ENCODE measurements at places on chromosomes 7 and 10.

DNA sequence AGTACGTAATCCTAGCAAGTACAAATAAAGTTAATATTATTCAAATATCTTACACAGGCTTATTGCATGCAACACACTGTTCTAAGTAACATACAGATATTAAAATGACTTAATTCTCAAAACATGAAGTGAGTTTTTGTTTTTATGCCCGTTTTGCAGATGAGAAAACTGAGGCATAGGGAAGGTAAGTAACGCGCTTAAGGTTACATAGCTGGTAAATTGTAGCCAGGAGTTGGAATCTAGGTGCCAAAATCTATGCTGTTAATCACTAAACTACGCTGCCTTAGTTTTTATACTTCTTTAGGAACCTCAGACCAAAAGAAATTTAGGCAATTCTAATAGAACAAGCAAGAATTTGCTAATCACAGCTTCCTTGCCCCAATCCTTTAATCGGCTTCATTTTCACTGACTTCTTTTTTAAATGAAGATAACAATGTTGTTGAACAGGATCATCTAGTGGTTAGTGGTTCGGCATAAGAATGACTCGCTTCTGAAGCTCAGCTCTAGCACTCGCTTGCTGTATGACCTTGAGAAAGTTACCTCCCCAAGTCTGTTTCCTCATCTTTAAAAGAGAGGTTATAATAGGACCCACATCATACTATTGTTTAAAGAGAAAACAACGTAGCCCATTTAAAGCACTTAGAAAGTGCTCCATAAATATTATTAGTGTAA lies 1.0 kb upstream of the LRRTM3 start:
- no peak for DNase-seq

GRCh38 chr7:28958235-28958979 lies at the start of gene TRIL:
Gene TRIL (minus strand): TSS chr7:28958330. CDS start chr7:28958046, 284 bp downstream.
- DNase-seq: no peak

- DNase-seq: no peak
These were observed 60.1 kb upstream of the SAMD8 start for GRCh38 chr10:75051308-75051707.

GRCh38 chr10:124493214-124493882 lies 31.7 kb downstream of the LHPP start:
- DNase-seq: no peak

DNA sequence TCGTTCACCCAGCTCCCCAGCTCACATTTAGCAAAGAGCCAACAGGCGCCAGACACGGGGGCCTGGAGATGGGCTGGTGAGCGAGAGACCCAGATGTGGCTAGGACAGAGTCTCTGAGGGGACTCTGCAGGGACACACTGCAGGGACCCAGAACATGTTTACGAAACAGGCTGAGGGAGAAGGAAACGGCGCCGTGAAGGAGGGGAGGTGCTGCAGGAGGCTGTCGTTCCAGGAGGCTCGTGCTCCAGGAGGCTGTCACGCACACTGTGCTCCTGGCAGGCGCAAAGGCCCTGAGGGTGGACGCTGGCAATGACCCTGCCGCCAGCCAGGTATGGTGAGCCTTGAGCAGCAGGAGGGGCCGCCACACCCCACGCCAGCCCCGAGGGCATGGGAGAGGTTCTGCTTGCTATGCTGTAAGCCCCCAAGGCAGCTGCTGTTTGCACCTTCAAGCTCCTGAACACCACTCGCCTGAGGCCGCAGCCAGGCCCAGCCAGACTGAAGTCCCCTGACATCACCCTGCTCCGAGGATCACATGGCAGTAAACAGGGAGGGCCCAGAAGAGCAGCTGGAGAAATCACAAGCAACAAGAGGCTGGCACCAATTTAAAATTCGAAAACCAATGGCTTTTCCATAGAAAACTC lies 27.3 kb downstream of the ADAP1 start:
- DNase-seq: no peak

- DNase-seq: no peak
These were observed 6.6 kb upstream of the SGPL1 start for GRCh38 chr10:70809011-70809611.

DNA sequence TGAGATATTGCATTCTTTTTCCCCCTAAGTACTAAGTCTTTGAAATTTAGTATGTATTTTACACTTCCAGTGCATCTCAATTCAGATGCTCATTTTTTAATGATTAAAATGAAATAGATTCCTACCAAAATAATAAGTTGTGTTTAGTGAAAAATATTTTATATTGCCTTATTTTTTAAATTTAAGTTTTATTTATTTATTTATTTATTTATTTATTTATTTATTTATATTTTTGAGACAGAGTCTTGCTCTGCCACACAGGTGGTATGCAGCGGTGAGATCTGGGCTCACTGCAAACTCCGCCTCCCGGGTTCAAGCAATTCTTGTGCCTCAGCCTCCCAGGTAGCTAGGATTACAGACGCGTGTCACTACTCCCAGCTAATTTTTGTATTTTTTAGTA lies 95.5 kb downstream of the RPS24 start:
- DNase-seq: no peak

- no peak for DNase-seq
These were observed 44.8 kb upstream of the CUX1 start for GRCh38 chr7:101772508-101773211.

DNA sequence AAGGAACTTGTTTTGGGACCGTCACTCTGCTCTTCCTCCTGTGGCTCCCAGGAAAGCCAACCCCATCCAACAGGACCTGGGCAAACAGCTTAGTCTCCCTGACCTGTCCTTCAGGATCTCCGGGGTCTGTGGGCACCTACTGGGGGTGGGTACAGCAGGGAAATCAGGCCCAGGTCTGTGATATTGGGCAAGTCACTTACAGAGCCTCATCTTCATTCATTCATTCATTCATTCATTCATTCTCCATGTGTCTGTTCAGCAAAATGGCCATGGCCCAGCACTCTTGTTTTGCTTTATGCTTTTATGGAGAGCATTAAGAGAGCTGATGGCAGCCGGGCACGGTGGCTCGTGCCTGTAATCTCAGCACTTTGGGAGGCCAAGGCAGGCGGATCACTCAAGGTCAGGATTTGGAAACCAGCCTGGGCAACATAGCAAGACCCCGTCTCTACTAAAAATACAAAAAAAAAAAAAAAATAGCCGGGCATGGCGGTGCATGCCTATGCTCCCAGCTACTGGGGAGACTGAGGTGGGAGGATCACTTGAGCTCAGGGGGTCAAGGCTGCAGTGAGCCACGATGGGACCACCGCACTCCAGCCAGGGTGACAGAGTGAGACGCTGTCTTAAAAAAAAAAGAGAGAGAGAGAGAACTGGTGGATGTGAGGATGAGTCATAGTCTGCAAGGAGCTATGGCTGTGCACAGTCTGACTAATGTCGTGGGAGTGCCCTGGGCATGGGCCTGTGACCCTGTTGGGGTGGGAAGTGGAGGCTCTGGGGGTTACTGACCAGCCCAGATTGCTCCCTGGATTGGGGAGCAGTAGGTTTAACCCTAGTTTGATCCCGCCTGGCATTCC lies 54.3 kb downstream of the CLIP2 start:
- DNase-seq: no peak

GRCh38 chr7:121307021-121307574 lies 21.7 kb upstream of the WNT16 start:
- DNase-seq: no peak

- DNase-seq: no peak
These were observed 398.9 kb downstream of the PTPRN2 start for GRCh38 chr7:158188676-158189075.

DNA sequence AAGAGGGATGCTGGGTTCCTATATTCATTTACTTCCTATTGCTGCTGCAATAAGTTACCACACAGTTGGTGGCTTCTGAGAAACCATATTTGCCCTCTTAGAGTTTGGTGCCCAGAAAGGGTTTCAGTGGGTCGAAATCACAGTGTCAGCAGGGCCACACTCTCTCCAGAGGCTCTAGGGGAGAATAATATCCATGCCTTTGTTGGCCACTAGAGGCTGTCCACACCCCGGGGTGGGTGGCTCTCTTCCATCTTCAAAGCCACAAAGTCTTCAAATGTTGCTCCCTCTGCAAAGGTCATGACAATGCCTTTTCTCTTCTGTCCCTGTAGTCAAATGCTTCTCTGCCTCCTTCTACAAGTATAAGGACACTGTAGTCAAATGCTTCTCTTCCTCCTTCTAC lies 989.4 kb downstream of the CCSER2 start:
- DNase-seq: no peak

DNA sequence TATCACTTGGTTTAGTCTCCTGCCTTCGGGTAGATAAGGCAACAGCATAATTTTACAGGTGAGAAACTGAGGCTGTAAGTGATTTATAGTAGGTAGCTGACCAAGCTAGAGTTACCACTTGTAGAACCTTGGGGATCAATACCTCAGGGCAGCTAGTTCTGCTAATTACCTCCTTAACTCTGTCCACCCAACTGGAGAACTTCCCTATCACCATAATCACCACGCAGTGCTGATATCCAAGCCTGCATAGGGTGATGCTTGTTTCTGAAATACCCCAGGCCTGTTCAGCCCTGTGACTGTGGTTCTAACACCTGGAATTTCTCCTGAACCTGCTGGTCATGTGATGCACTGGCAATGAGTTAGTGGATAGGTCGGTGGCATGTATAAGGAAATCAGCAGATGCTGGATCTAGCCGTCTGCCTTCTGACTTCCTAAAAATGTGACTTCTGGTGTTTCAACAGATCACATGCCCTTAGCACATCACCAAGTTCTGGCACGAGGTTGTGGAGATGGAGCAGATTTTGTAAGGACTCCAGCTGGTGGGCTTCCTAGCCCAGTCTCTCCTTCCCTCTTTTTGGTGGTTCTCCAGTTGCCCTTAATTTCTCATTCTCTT lies 15.3 kb downstream of the PLAU start:
- no peak for DNase-seq

DNA sequence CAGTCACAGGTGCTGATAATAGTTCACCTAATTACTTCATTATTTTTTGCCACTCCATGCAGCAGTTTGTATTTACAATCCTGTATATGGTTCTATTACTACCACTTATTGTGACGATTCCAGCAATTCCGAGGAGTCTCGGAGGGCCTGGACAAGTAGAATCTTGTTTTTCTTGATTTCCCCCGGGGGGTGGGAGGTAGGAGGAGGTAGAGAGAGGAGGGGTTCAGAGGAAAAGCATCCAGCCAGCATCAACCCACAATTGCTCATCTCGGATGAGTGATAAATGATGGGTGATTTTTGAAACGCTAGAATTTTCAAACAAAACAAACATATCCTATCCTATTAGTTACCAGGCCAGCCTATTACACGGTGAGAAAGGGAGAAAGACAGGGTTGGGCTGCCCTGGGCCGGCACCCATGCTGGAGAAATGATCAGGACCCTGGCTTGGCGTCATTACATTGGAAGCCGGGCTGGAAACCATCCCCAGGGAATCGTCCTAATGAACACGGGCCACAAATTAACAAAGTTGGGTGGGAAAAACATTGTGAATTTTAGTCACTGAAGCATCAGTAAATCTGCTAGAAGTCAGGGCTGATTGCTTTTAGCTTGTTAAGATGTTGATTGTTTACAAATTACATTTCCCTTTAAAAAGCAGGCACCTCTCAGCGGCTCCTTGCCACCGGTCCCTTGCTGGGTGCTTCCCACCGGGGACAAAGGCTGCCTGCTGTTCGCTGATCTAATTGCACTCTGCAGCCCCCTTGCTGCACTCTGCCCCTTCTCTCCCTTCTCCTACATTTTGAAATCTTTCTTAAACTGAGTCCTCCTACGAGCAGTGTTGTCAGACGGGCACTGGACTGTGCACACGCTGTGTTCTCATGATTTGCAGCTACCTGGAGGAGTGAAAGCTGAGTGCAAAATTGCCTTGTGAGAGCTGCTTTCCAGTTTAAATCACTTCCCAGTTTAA lies 95.5 kb downstream of the FAM204A start:
- no peak for DNase-seq

DNA sequence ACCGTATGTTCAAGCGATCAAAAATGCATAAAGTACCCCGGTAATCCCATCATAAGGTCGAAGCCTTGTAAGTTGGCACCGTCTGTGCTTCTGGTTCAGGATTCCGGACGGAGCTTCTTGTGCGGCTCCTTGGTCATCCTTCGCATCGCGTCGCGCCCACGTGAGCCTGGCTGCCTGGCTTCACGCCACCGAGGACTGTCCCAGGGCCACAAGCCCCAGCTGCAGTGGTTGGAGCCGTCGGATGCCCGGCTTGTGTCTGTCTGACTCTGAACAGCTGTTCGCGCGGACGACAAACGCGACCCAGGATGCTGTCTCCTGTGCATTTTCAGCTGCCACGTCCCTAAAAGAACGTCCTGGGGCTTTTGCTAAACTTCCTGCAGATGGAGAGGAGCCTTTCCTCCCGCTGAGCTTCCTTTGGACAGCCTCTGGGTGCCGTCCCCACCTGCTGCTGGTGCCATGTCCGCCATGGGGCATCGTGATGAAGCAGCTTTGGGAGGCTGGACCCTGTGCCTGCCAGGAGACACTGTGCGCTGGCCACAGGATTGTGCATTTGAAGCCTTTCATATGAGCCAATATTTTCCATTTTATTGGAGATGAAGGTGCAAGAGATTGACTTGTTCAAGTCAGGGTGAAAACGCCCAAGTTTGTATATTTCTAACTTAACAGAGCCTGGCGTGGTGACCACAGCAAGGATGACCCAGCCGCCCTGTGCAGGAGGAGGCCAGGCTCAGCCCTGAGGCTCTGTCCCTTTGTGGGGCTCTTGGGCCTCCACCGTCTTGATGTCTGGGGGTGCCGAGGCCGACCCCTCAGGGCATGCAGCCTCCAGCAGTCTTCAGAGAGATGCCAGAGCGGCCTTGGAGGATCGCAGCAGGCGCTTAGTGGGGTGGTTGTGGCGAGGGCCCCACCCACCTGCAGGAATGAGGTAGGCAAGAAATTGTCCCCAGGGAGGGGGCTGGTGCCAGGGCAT lies 6.7 kb upstream of the JAKMIP3 start:
- no peak for DNase-seq

- DNase-seq: no peak
These were observed 121.6 kb downstream of the OAT start for GRCh38 chr10:124296813-124297788.

DNA sequence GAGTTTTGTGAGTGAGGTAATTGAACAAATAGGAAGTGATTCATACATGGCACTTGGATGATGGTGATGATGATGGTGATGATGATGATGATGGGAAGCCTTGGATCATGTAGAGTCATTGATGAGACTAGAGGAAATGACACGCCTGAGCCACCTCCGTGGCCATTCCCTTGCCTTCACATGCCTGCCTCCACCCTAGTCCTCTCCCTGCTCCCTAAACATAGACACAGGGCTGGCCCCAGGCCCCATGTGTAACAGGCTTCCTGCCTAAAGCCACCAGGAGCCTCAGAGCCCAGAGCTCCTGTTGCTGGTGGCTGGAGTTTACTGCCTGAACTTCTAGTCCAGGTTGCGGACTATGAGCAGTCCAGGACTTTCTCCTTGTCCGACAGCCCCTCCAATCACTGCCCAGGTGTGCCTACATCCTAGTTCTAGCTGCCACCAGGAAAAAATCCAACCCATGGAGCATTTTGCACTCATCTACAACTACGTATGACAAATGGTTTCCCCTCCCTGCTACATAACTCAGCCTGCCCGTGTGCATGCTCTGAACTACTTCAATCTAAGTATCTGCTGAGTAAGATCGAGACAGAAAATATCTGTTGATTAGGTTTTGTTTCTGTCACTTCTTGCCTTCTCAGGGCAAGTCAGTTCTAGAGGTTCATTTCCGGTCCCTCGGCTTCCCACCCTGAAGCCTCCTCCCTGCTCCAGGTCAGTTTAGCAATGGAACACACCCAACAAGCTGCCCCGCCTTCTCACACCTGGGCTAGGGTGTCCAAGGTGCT lies 35.5 kb upstream of the KDM7A start:
- DNase-seq: no peak

- no peak for DNase-seq
These were observed 102.6 kb downstream of the RGS10 start for GRCh38 chr10:119439922-119440321.

Data from CD4-positive, alpha-beta T cell treated with Interleukin-15 for 4 hours (primary cell).